ENCODE measurements at places on chromosomes 3 and 15. TPM values are rescaled to one million over a fixed set of nuclear protein-coding genes. Genes with fewer than 3 reads are reported as not detected.

Gene C3orf80
- total RNA-seq: 0.06 TPM

Gene GALNT15
- total RNA-seq: 0.69 TPM

Gene PPCDC
- total RNA-seq: 32.1 TPM

Gene TRIP4
- 11.4 TPM for total RNA-seq

Gene SLC2A2
- total RNA-seq: not detected

Gene LTF
- total RNA-seq: not detected

Gene PATL2
- 0.11 TPM for total RNA-seq

Gene GOLGA8A
- total RNA-seq: 19.6 TPM

Gene HCLS1
- 1.3 TPM for total RNA-seq

Gene ADAMTS17
- total RNA-seq: 5.1 TPM

DNA sequence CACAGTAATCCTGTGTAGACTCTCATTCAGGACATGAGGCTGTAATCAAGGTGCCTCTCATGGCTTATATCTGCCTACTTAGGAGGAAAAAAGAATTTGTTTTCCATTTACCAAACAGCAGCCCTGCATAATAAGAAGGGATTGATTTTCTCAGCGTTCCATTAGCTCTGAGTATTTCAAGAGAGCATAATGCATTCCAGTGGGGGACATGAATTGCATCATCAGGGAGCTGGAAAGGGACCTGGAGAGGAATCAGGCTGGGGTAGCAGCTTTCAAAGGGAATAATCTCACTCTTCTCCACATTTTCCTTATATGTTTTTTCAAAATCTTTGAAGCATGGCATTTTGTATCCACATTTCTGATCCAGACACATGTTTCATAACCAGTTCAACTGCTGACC lies 150.6 kb upstream of the ANKRD28 start:
- no peak for DNase-seq

DNA sequence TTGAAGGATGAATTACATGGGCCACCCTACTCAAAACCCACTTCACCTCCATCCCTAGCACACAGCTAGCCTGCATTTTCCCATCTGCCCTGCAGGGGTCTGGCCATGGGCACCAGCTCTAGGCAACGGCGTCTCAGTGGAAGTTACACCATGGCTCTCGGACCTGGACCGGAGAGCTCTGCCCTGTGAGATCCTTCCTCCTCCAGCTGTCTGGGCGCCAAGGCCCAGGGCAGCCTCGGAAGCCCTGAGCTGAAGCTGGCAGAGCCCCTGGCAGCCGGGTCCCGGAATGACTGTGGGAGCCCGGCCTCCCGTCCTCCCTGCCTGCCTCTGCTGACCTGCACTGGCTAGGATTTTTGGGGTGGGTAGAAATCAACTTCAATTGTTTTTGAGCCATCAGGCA lies 98.9 kb downstream of the CHSY1 start:
- no peak for DNase-seq

- no peak for DNase-seq
Observed at GRCh38 chr3:50603261-50604109, 8.1 kb downstream of the CISH start.

DNA sequence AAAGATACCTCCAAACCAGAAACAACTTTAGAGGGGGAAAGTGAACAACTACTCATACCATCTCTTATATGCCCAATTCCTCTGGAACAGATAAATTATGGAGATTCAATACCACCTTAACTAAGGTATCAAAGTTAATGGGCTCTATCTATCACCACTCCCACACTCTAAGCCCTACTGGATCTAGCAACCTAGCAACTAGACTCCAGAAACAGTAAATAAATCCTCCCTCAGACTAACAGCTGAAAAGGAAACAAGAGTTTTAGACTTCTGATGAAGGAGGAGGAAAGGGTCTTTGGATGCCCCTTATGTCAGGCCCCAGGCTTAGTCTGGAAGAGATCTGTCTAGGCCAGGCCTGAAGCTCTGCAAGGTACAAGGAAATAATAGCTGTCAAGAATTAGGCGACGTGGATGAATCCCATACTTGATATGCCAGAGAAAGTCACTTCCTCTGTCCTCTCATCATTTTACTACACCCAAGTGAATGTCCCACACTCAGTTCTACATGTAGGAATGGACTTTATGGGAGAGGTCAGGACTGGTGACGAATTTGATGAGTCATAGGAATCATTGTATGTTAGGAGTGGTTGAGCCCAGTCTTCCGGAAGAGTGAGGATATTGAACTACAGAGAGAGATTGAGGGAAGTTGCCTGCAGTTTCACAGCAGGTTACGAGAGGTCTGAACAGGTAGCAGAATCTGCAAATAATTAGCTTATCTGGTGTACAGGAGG lies 113.8 kb downstream of the AKAP13 start:
- DNase-seq: peak; percentile 76

DNA sequence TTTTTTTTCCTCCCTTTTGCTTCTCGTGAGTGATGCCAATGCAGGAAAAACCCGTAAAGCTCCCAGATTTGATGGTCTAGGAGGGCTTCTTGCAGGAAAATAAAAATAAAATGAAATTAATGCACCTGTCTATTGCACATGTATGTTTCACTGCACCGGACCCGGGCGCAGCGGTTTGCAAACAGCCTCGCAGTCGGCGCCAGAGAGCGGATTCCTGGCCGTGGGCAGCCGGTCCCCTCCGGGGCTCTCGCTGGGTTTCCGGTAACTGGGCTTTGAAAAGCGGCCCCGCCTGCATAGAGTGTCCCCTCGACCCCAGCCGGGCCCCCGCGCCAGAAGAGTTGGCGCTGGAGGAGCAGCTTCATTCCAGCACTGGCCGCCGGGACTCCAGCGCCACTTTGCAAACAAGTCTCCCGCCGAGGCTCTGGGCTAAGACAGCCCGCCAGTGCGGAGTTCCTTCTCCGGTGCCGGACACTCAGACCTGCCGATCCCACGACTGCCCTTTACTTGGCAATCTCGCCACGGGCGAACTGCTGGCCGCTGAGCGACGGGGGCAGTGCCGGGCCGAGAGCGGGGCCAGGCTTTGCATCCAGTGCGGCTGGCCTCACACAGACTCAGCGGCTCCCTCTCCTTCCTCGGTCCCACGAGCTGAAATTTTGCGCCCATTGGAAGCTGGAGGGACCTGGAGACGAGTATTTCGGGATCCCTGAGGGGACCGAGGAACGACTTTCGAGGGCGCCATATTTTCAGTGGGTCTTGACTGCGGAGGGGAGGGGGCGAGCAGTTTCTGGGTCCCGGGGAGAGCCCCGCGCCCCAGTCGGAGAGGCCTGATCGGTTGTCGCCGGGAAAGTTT lies 225.9 kb upstream of the C2CD4B start:
- peak; percentile 44 for DNase-seq

DNA sequence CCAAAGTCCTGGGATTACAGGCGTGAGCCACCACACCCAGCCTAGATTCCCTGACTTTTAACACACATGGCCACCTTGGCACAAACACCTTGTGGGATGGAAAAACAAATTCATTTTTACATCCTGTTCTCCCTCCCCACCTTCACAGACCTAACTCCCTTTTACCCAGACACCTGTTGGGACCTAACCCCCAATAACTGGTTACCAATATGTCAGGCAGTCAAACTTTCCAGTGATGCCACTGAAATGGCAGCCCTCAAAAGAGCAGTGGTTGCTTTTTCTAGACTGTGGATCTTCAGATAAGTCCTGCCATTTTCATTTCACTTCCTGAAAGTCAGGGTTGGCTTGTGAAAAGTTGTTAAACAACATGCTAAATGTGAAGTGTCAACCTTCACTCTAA lies 34.9 kb downstream of the SIN3A start:
- no peak for DNase-seq

DNA sequence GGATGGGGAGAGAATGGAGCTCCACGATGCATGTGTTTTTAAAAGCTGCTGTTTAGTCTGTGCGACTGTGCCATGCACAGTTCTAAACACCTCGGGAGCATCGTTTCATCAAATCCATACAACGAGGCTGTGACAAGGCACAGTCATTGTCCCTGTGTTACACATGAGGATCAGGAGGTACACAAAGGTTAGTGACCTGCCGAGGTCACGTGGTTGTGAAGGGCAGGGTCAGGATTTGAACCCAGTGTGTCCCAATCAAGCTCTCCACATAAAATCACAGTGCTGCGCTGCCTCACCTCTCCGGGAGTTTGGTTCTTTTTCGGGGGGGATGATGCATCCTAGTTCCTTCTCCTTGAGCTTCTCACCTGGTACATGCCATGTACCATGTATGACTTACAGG lies 18.7 kb upstream of the KIF23 start:
- no peak for DNase-seq

DNA sequence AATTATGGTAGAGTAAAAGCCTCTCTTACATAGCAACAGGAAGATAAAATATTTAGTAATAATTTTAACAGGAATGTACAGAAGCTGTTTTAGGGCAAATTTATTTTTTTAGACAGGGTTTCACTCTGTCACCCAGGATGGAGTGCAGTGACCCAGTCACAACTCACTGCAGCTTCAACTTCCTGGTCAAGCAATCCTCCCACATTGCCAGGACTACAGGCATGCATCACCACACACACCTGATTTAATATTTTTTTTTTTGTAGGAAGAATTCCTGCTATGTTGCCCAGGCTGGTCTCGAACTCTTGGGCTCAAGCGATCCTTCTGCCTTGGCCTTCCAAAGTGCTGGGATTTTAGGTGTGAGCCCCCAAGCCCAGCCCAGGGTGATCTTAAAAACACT lies 61.1 kb downstream of the PCCB start:
- no peak for DNase-seq

DNA sequence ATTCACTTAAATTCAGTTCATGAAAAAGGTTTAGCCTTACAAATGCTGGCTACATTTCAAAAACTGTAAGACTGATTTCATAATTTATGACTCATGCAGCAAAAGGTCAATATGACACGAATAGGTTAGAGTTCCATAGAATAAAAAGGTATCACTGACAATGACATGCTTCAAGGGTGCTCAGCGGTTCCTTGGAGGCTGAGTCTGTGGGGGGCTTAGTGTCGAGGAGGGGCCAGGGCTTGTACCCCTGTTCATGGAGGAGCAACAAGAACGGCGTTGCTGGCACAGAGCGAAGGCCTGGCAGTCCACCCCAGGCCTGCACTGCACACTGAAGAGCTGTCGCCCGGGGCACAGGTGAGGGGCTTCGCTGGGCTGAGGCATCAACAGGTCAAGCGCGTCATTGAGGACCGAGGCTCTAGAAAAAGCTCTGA lies 174.2 kb downstream of the NR1D2 start:
- DNase-seq: no peak

- DNase-seq: no peak
Observed at GRCh38 chr3:11690863-11691766, 47.4 kb upstream of the VGLL4 start.
